ENCODE measurements at places on chromosomes 4 and X.

GRCh38 chrX:108811891-108812290, 75.5 kb upstream of the IRS4 start:
- DNase-seq = no peak

GRCh38 chr4:73505567-73505966, 24.0 kb downstream of the AFM start:
- DNase-seq = no peak

GRCh38 chr4:98055800-98056501, 87.3 kb downstream of the STPG2 start:
- DNase-seq = no peak

- DNase-seq = no peak
Observed at GRCh38 chr4:176883681-176884418, 91.1 kb upstream of the VEGFC start.

DNA sequence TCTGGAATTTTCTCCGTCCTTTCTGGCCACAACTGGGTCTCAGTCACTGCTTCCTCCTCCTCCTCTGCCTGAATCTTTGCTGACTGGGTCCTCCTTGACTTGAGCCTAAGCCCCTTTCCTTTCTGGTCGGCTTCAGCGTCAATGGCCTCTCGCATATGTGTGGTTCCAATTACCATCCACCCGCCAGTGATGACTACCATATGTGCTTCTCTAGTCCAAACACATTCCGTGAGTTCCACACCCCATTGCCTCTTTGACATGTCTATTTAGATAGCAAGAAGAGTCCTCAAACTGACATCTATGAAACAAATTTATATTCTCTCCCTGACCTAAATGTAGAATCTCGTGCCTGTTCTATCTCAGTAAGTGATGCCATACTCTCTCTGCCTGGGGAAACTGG, 19.8 kb downstream of the MXRA5 start:
- DNase-seq = no peak

GRCh38 chrX:109952985-109953905, 49.7 kb upstream of the TMEM164 start:
- no peak for DNase-seq

GRCh38 chr4:186726426-186727168, 2.9 kb upstream of the FAT1 start:
- DNase-seq = no peak

DNA sequence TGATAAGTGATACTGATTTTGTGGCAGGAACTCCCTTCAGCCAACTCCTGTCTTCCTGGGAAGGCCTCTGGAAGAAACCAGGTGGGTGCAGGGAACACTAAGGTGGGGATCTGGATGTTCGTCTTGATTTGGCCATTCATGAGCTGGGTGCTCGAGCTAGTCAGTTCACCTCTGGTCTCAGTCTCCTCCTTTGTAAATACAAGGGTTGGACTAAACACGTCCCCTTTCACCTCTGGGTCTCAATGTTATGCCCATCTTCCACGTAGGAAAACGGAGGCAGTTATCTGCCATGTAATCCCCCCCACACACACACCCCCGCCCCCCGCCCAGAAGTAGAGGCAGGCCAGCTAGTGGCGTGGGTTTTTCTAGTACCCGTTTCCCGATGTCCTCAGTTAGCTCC, 4.1 kb upstream of the RS1 start:
- no peak for DNase-seq

- no peak for DNase-seq
Observed at GRCh38 chr4:10655968-10656367, 28.6 kb downstream of the CLNK start.

GRCh38 chr4:86560447-86560846, 33.7 kb upstream of the PTPN13 start:
- no peak for DNase-seq
